ENCODE measurements at places on chromosomes 11 and 22. TPM values are rescaled to one million over a fixed set of nuclear protein-coding genes. Genes with fewer than 3 reads are reported as not detected.

The ZNF195 gene
- total RNA-seq, result 26.0 TPM

The TCN2 gene
- 19.1 TPM for total RNA-seq

The LRP4 gene
- total RNA-seq, result 8.5 TPM

The DDI1 gene
- total RNA-seq, result not detected

The SCGB1C1 gene
- not detected for total RNA-seq

The SWAP70 gene
- 17.0 TPM for total RNA-seq

The PHOX2A gene
- total RNA-seq, result not detected

The OR2AT4 gene
- not detected for total RNA-seq

The ME3 gene
- 35.9 TPM for total RNA-seq

The TSGA10IP gene
- not detected for total RNA-seq

The GAL3ST1 gene
- total RNA-seq, result 1.9 TPM

The ELFN2 gene
- total RNA-seq, result not detected

The FGF19 gene
- total RNA-seq, result not detected

The APOL1 gene
- total RNA-seq, result 59.3 TPM

The APOA4 gene
- not detected for total RNA-seq

The MIOX gene
- not detected for total RNA-seq

The SLC37A2 gene
- total RNA-seq, result 1.3 TPM

The ATP6V1E1 gene
- total RNA-seq, result 69.0 TPM

The ARHGAP8 gene
- total RNA-seq, result 2.7 TPM

The SEPTIN5 gene
- 25.4 TPM for total RNA-seq

The ARHGAP20 gene
- total RNA-seq, result 2.4 TPM

The NCF4 gene
- total RNA-seq, result 4.8 TPM

The MACROD1 gene
- 44.3 TPM for total RNA-seq

The UBQLN3 gene
- 0.79 TPM for total RNA-seq

The KLHL35 gene
- 0.30 TPM for total RNA-seq

The TEX54 gene
- total RNA-seq, result not detected

The CENATAC gene
- total RNA-seq, result 27.8 TPM

The POTEH gene
- not detected for total RNA-seq

The B3GAT1 gene
- total RNA-seq, result 0.48 TPM

The GATD1 gene
- 65.6 TPM for total RNA-seq

The HEPACAM gene
- total RNA-seq, result 0.10 TPM

The SMTNL1 gene
- total RNA-seq, result not detected

The MLC1 gene
- total RNA-seq, result 0.36 TPM
